ENCODE measurements at places on chromosomes 1 and 21.

GRCh38 chr1:101285922-101286570 lies 49.2 kb downstream of the S1PR1 start:
- DNase-seq: no peak

DNA sequence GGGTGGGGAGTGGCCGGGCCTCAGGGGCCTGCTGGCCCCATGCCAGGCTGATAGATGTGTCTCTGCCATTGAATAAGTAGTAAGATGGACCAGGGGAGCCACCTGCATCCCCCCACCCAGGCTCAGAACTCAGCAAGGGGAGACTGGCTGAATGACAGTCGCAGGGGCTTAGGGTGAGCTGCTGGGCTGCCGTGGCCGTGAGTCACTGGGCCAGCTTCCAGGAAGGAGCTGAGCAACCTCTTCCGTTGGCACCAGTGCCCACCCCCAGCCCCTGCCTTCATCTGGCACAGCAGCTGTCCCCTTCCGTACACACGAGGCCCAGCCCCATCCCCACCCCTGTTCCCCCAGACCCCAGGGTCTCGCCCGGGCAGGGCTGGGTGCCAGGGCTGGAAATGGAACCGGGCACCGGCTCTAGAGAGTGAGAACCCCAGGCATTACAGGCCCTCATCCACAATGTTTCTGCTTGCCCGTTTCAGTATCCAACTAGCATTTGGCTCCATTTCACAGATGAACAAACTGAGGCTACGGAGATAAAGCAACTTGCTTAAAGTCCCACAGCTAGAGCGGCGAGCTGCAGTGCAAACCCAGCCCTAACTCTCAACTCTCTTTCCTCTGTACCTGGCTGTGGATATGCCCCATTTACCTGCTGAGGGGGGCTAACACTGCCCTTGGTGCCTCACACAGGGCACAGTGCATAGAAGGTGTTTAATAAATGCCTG lies 10.2 kb downstream of the WNT4 start:
- DNase-seq: no peak

DNA sequence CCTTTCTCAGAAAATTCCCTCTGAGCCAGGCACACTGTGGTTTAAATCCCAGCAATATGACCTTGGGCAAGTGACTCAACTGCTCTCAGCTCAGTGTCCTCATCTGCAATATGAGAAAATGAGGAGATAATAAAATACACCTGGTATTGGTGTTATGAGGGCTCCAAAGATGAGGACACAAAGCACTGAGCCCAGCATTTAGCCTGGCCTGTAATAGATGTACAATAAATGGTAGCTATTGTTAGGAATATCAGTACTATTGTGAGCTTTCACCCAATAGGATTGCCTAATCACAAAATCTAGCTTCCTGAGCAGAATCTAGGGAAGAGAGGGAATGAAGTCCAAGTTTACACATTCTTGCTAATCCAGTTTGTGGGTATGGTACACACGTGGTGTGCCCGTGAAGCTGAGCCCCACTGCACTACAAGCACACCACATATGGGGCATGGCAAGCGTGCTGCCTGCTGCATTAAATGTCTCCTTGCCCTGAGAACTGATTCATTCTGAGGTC lies 24.3 kb upstream of the SLC30A1 start:
- DNase-seq: no peak

DNA sequence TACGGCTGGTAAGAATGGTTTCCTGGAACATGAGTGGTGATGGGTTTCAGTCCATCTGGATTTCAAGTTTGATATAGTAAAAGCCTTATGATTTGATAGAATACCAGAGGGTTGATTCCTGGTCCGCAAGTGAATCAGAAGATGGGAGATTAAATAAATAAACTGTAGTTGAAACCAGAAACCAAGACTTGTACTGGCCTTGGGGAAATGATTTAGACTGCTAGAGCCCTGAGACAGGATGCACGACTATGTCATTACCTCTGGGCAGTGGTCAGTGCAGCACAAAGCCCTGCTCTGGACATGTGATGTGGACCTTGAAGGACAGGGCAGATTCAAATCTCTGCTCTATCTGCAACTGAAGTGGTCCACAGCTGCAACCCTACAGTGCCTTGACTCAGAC lies 15.6 kb upstream of the FMOD start:
- no peak for DNase-seq

DNA sequence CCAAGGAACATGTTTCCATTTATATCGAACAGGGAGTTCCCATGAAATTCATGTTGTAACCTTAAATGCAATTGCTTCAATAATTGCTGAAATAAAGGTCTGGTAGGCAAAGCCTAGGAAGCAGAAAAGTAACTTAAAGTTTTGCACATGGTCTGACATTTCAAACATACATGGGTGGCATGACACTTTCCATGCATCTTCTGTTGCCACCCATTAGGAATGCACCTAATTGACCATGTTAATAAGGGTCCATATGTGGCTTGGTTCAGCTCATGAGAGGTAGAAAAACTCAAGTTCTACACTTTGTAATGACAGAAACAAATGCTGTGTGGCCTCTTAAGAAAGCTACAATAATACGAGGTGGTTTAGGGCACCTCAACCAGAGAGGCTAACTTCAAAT lies 72.0 kb upstream of the GORAB start:
- DNase-seq: no peak

DNA sequence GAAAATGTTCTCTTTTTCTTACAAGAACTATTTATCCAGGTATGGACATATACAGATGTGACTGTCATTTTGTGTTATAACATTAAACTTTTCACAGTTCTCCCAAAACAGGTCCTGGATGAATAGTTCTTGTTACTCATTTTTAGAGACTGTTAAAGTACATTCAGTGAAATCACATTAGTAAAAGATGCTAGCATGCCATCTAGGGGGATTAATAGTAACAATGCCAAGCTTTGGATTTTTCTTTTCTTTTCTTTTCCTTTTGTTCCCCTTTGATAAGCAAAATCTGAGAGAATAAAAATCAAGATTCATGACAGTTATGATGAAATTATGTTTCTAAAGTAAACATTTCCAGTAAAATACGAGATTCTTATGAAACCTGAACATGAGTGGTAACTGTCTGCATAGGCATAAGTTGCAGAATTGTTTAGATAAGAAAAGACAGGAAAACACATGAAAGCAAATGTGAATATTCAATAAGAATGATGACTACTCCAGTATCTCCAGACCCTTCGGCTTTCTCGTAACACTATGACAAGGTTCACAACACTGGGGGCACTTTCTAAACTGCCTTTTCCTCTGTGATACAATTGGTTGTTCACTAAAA lies 77.5 kb downstream of the TPR start:
- DNase-seq: no peak

- DNase-seq: no peak
Observed at GRCh38 chr21:36441715-36442114, 38.2 kb downstream of the CLDN14 start.

GRCh38 chr1:16068356-16069270 lies 4.8 kb downstream of the FAM131C start:
- peak; percentile 7 for DNase-seq

DNA sequence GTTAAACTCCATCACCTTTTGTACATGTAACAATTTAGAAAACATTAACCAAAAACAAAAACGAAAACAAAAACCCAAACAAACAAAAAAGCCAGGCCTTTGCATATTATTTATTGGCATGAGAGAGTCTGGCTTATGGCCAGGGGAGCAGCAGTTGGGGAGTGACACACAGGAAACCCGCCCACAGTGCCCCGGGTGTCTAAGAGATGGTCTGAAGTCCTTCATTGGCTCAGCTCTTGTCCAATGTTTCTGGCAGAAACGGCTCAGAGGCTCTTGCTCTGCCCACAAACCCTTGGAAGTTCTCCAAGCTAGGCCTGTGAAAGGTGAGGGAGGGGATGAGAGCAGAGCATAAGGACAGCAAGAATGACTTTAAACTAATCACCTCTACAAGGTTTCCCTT lies 131.5 kb downstream of the CNIH3 start:
- no peak for DNase-seq

- DNase-seq: no peak
Observed at GRCh38 chr1:8086055-8086454, 59.9 kb upstream of the ERRFI1 start.

DNA sequence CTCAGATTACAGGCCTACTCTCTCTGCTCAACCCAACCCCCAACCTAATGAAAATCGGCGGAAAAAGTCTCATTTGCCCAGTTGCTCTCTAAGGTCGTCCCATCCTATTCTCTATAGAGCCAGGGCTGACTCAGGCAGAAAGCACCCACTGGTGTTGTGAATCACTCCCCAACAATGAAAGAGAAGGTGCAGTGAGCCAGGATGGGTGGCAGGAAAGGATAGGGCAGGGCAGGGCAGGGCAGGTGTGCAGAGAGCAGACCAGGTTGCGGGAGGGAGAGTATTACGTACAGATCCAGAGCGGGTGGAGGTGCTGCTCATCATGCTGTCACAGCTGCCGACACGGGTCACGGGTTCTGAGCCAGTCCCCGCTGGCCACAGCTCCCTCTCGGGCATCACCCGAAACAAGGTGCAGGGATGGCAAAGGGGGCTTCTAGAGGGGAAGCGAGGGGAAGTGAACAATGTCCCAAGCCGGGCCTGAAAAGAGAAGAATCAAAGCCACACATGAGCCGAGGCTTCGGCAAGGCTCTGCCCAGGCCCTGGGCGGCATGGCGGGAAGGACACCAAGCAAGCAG lies 5.3 kb downstream of the C1orf116 start:
- no peak for DNase-seq

DNA sequence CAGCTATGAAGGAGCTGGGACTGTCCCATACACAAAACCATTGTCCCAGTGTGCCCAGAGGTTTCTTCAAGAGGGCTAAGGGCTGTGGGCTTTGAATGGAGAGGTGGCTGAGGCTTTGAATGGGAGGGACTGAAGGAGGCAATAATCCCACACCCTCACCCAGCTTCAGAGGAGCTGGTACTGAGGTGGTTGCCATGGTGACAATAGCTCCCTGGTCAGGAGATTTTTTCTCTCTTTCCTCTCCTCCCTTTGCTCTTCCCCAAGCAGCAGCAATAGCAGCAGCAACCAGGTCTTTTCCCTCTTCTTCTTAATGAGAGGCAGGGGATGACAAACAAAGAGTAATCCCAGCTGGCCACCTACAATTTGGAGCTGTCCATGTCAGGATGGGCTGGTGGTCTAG lies 1.6 kb downstream of the HPCAL4 start:
- no peak for DNase-seq

DNA sequence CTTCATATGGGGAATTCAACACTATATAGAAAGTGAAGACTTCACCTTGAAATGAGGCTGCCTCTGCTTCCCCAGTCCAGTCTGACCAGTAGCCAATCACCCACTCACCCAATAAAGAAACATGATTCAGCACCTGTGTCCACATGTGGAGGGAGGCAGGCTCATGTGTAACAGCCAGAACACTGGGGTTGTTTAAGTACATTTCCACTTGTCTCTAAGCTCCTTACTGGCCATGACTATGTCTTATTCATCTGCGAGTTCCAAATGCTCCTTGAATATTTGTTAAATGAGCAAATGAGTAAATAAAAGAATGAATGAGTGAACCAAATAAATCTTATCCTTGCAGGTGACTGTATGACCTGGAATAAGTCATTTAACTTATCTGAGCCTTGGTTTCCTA lies 100.1 kb downstream of the BRINP2 start:
- DNase-seq: no peak

DNA sequence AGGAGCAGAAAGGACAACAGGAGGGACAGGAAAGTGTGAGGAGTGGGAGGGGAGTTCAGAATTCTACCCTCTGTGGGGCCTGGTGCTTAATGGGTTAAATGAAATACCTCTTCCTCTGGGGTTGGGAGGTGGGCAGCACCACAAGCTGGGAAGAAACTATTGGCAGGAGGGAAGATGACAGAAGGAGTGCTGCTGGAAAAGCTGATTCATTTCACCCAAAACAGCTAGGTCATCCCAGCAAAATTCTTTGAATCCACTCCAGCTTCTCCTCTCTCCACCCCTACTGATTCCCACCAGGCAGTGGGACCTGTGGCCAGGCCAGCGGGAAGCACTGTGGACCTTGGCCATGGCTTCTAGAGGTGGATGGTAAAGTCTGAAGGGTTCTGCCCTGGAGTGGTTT lies 12.8 kb downstream of the BCAN start:
- no peak for DNase-seq

DNA sequence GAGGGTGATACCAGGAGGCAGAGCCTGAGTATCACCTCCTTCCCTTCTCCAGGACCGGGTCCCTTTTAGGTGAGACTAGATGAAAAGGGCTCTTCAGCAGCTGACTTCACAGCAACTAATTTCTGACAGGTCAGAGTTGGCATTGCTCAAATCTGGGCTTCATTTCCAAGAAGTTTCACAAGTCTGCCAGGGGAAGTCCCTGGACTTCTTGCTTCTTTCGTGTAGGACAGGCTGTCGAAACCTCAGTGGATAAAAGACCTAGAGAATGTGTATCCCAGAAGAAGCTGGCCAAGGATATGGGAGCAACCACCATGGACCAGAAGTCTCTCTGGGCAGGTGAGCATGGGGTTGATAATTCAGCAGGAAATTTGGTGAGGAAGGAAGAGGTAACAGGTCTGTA lies at the start of gene CHI3L2:
Gene CHI3L2 (plus strand): TSS at position 280 of the 400 bp plus-strand sequence. CDS start 17 bp downstream, at position 297.
- DNase-seq: no peak

DNA sequence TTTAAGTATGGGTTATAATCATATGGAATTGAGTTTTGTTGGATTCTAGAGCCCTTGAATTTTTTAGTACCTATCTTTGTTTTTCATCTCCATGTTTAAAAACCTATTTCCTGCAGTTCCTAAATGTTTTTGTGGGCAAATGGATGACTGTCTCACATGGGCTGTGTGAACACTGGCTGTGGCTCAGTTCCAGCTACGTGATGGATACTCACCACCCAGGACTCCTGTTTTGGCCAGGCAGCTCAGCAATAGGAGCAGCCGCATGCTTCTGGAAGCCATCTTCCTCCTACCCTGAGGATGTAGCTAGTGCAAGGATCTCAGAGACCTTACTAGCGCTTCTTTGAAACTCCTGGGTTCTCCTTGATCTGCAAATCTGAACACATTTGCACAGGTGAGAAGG lies 2.8 kb downstream of the REG4 start:
- no peak for DNase-seq

GRCh38 chr1:67689267-67690017 lies 4.4 kb downstream of the GADD45A start:
- DNase-seq: no peak

GRCh38 chr1:53065391-53065790 lies 3.4 kb downstream of the PODN start:
- no peak for DNase-seq

- no peak for DNase-seq
Observed at GRCh38 chr1:39452540-39452939, 38.9 kb upstream of the BMP8A start.

- no peak for DNase-seq
Observed at GRCh38 chr1:60274422-60275290, 201.1 kb upstream of the C1orf87 start.

GRCh38 chr1:59146651-59147358 lies 150.1 kb upstream of the FGGY start:
- peak; percentile 74 for DNase-seq

- DNase-seq: no peak
Observed at GRCh38 chr21:35451276-35451675, 402.2 kb upstream of the RUNX1 start.
